ENCODE measurements at places on chromosomes 11 and 22. TPM values are rescaled to one million over a fixed set of nuclear protein-coding genes. Genes with fewer than 3 reads are reported as not detected.

TNNT3 gene
- not detected for polyA plus RNA-seq

SEPTIN3 gene
- not detected for polyA plus RNA-seq

CASP12 gene
- not detected for polyA plus RNA-seq

IL10RA gene
- 147 TPM for polyA plus RNA-seq

KIAA1671 gene
- 2.7 TPM for polyA plus RNA-seq

CAPN1 gene
- polyA plus RNA-seq, result 78.9 TPM

GRCh38 chr11:133545199-133545803 is 13.0 kb upstream of the OPCML start:
- no peak for DNase-seq

- no peak for DNase-seq
Observed at GRCh38 chr11:128488471-128488870, 98.9 kb downstream of the ETS1 start.

GRCh38 chr11:114135737-114136151 is 76.2 kb downstream of the ZBTB16 start:
- DNase-seq, result no peak

DNA sequence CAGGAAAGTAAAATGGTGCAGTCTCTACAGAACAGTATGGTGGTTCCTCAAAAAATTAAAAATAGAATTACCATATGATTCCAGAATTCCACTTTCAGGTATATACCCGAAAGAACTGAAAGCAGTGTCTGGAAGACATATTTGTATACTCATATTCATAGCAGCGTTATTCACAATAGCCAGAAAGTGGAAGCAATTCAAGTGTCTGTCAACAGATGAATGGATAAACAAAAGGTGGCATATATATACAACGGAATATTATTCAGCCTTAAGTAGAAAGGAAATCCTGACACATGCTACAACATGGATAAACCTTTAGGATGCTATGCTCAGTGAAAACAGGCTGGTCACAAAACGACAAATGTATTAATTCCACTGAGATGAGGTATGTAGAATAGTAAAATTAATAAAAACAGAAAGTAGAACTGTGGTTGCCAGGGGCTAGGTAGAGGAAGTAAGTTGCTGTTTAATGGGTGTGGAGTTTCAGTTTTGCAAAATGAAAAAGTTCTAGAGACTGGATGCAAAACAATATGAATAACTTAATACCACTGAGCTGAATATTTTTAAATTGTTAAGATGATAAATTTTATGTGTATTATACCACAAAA is 14.5 kb downstream of the SAA1 start:
- DNase-seq, result no peak

GRCh38 chr22:20442485-20443284 is 5.1 kb upstream of the SCARF2 start:
- no peak for DNase-seq

DNA sequence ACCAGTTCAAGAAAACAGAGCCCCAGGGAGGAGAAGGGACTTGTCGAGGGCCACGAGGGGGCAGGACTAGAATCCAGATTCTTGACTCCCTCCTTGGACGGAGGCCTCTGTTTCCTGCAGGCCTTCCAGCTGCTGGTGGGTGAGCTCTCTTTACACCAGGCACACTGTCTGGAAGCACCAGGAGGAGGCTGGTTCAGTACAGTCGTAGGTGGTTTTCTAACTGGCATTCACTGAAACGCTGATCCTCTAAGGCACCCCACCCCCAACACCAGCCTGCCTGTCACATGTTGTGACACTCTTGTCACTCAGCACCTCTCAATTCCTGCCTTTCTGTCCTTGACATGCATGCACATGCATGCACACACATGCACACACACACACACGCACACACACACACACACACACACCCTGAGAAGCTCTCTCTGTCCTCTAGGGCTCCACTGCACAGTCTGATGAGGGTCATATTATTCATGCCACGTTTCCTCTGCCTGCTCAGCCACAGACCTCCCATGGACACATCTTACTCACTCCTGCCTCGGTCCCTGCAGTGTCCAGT is 751 bp downstream of the MS4A10 start:
- peak; percentile 42 for DNase-seq

GRCh38 chr11:86079421-86079820 is 10.5 kb upstream of the PICALM start:
- DNase-seq, result no peak
